LHCN-M2 (cell line): ENCODE measurements at places on chromosomes 2 and 18.
A peak's percentile ranks its signal among the peaks of the same experiment; 100 is the strongest.

DNA sequence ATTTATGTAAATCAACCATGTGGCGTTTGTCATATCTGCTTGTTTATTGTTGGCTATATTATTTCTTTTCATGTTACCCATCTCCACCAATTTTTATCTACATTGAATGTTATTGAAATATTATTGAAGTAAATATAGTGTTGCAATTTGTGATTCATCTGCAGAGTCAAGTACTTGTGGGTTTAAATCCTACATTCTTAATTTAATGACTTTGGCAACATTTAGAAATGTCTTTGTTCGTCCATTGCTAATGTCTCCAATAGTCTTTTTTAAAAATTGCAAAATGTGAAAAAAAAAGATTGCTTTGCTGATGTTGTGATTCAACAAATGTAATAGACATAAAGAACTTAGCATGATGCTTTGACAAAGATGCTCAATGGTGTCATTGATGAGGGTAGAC, 1572.8 kb upstream of the PIK3C3 start:
- DNase-seq: no peak

- peak; percentile 95 for DNase-seq
These were observed 14.0 kb downstream of the TMEM127 start for GRCh38 chr2:96251721-96252292.

DNA sequence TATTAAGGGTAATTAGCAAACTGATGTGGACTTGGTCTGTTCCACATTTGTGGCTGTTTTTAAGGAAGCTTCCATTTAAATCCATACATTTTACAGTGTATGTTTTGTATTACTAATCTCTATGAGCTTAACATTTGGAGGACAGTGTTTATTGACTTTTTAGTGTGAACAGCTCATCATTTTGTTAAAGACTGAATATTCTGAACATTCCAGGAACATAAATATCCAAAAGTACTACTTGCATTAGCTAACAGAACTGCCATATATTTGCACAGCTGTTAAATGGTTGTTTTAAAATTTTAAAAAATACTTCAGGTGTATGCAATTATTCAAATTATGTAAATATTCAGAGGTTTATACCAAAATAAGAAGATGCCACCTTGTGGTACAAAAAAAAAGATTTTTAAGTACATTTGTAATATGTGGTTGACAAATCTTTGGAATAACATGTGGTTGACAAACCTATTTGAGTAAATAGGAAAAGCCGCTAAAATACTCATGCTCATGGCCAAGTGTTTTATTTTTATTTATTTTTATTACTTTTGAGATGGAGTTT, 439.7 kb upstream of the FANCL start:
- peak; percentile 1 for DNase-seq

DNA sequence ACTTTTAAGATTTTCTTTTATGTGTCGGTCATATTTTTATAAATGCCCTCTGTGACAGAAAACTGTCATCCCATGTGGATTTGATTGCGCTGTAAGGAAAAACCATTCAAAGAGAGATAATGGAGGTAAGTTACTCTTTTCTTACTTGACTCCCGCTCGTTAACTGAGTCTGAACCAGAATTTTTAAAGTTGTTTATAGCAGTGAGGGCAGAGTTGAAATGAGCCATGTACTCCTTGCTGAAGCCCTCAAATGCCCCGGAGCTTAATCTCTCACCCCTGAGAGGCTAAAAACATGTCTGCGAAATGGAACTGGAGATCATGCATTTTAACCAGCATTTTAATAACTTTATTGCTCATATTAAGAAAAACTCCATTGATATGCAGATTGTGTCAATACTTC, 320.0 kb upstream of the SOX11 start:
- DNase-seq: no peak

DNA sequence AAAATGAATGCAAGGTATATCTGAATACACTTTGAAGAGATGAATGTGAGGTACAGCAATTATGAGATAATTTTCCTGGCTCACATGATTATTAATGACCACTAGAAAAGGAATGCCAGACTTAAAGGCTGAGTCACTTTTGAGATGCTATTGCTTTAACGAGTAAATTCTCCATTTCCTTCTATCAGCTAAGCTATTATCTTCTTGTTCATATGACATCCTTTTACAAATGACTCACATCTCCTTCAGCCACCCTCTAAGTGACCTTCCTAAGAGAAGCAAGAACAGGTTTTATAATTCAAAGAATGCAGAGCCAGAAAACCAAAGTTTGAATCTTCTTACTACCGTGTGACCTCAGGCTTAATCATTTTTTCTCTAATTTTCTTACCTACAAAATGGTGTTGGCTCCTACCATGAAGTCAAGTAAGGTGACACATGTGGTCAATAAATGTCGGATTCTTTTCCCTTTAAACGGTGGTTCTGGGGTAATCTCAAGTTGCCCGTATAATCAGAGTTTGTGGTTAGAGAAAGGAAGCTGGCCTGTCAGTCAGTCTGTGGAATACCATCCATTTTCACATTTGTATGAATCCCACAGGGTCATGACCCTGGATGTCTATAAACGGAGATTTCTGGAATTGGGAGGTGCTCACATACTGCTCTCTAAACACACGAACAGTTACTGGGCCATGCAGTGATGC, 184.0 kb upstream of the PID1 start:
- DNase-seq: peak; percentile 92

GRCh38 chr2:186437719-186438118, 48.3 kb upstream of the ZC3H15 start:
- no peak for DNase-seq

DNA sequence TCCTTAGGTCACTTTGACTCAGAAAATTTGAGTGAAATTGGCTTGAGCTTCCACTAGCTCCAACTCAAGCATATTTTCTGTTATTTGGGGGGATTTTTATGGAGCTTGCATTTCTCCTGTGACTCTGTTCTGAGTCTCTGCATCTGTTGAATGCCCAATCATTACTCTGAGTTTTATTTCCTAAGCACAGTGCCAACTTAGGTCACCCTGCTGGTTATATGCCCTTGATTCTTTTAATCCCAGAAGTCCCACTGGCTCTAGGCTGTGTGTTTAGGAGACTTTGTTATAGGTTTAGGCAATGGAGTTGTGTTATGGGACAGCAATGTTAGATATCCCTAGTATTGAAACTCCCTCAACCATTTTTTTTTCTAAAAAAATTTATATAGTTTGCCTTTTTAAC, 198.2 kb upstream of the DTNA start:
- no peak for DNase-seq

DNA sequence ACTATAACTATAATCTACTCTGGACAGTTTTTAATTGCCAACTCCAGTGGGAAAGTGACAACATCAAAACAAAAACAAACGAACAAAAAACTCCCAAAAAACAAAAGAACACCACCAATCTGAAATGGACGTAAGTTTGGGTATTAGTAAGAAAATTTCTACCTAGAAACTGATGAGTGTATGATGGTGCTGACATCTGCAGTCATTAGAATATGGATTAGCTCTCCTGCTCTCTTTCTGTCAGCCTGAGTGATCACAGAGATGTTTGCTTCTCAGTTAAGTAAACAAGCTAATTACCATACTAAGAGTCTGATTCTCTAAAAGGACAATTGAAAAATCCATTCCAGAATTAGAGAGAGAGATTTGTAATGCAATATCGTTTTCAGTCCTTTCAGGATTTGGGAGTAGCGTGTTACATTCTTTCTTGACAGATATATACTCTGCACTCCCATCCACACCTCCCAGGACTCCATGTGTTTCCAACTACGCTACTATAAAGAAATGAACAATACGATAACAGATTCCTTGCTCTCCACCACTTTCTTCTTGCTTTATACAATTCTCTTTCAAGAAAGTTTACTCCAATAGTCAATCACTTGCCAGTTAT, 1347.4 kb upstream of the PIK3C3 start:
- no peak for DNase-seq

DNA sequence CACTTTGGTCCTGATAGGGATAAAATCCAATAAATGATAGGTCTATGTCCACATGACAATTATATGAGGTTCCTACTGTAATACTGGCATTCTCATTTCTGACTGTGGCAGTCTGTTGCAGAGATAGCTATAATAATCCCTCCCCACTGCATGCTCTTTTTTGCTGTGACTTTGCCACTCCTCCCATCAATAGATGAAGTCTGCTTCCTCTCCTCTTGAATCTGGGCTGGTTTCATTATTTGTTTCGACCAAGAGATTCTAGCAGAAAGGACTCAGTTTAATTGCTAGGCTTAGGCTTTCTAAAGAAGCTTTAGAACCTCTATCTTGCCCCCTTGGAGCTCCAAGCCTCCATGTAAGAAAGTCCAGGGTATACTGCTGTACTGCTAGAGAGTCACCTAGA, 23.3 kb upstream of the CREB1 start:
- no peak for DNase-seq

GRCh38 chr2:232573771-232574435, 23.4 kb downstream of the EIF4E2 start:
- no peak for DNase-seq

DNA sequence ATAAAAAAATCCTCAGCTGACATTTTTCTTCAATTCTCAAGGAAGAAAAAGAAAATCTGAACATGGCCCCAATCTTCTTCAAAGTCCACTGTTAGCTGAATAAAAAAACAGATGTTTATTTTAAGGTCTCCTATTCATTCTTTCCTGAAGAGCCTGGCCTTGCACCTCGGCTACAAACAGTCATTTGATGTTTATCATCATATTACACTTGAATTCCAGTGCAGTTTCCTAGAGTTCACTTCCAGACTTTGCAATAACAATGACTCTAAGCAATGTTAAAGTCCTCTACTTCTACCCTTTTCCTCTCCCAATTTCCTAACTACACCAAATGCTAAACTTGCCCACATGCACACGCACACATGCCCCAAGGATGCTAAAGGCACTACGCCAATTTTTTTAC, 70.1 kb downstream of the NOL10 start:
- DNase-seq: no peak

DNA sequence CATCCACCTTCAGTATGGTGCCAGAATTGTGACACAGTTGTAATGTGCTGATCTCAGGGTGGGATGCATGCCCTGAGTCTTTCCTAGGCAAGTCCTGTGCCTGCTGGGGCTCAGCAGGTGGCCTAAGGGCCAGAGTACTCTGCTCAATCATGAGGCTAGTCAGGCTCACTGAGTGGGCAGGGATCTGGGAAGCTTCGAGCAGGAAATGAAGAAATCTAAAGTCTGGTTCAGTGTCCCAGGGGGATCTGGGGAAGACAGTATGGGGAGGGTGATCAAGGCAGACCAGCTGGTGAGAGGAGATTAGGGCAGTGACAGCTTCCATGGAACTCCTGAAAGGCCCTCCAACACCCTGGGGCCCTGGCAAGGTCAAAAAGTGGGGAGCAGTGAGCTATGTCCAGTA, 8.9 kb upstream of the ANKRD29 start:
- peak; percentile 48 for DNase-seq

- peak; percentile 5 for DNase-seq
These were observed 72.0 kb downstream of the PLEKHM3 start for GRCh38 chr2:207953354-207953753.
